Sigmoid colon (tissue), 7 donors: ENCODE measurements at places on chromosomes 2 and 18. TPM values are rescaled to one million over a fixed set of nuclear protein-coding genes. Genes with fewer than 3 reads are reported as not detected.

DNA sequence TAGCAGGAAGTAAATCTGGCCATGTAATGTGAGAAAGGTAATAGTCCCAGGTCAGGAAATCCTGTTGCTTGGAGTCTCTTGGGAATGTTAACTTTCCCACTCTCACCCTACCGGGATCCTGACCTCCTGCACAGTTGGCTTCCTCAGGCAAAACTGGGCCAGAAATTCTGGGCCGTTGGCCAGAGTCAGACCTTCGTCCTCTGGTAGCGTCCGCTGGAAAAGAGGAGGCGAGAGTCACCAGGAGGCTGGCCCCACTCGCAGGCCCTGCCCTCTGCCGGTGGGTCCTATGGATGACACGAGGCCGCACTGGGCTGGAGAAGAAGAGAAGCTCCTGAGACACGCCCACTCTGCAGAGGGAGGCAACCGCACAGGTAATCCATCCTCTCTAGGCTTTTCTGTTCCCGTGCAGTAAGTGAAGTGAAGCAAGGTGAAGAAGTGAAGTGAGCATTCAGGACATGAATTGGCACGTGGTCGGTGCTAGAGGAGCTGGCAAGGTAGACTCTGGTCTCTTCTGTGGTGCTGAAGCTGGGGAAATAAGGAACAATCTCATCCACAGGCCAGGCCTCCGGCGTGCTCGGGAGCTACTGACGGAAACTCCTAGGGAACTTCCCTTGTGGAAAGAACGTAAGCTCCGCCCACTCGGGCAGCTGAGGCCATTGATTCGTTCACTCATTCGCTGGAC is 182.7 kb upstream of the GLI2 start:
- DNase-seq: peak; percentile 85

- DNase-seq: no peak
These were observed 65.3 kb downstream of the MEMO1 start for GRCh38 chr2:31945572-31945935.

GRCh38 chr2:56127463-56128152 is 56.2 kb upstream of the CCDC85A start:
- no peak for DNase-seq

DNA sequence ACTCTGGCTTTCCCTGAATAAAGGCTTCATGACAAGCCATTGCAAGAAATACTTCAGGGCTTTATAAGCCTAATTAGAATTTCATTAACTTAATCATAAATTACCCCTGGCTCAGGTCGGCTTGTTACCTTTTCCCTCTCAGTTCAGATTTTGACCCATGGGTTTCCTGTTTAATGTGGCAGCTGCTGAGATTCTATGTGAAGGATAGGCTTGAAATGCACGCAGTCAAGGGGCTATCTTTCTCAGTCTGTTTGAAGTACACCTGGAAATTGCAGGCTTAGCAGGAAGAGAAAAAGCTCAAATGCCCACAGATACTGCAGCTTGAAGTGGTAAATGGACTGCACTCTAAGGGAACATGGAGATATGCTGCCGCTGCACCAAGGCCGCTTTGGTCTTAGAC is 49.4 kb downstream of the CAVIN2 start:
- no peak for DNase-seq

DNA sequence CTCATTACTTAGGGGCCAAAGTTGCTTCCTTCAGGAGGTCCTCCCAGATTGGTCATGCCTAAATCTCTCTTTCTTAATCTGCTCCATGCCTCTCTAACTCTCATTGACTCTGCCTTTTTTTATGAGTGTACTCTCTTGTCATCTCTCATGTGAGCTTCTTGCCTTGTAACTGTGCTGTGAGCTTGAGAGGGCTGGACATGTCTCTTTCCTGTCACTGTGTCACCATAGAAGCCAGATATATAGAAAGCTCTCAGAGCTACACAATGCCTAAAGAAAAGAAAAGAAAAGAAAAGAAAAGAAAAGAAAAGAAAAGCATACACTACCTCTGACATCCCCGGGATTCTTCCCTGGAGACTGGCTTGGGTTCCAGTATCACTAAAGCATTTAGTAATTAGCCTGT is 161.5 kb upstream of the SKOR2 start:
- no peak for DNase-seq

GRCh38 chr18:73690222-73690621 is 457.4 kb downstream of the FBXO15 start:
- no peak for DNase-seq

DNA sequence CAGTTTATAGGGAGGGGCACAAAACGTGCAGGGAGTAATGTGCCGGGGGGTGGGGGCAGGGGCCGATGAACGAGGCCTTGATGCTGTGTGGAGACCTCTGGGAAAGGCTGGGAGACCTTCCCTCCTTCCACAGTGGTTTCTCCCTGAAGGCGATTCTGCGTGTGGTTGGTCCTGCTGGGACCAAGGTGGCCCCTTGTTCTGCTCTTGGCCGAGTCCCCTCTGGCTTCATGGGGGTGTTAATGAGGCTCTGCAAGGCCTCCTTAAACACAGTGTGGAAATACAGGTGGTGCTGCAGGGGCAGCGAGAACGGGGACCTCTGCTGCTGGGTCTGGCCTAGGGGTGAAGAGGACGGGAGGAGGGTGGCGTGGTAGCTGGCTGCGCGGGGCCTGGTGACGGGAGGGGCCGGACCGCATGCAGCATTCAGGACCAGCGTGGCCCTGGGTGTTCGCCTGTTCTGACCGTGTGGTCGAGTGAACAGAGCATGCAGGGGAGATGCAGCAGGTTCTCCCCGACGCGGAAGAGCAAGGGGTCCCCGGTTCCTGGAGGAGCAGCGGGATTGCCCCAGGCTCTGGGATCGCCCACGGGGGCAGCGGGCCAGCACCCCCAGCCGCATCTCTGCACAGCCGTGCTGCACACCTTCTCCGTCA is 42.1 kb upstream of the KCNG2 start:
- peak; percentile 32 for DNase-seq

DNA sequence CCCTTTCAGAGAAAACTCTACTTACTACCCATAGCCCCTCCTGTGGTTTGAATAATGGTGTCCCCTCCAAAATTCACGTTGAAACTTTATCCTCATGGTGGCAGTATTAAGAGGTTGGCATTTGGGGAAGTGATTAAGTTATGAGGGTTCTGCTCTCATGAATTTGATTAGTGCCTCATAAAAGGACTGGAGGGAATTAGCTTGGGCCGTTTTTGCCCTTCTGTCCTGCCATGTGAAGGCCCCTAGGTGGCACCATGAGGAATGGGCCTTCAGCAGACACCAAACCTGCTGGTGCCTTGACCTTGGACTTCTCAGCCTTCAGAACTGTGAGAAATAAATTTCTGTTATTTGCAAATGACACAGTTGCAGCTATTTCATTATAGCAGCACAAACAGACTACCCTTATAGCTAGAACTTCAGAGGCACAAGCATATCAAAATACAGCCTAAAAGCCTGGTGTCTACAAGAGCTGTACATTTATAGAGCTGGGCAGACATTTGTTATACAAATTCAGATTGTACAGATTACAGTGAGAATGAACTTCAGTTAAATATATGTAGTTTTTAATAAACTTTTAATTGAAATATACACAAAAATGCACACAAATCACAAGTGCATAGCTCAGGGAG is 2.6 kb upstream of the PTPN2 start:
- DNase-seq: no peak

DNA sequence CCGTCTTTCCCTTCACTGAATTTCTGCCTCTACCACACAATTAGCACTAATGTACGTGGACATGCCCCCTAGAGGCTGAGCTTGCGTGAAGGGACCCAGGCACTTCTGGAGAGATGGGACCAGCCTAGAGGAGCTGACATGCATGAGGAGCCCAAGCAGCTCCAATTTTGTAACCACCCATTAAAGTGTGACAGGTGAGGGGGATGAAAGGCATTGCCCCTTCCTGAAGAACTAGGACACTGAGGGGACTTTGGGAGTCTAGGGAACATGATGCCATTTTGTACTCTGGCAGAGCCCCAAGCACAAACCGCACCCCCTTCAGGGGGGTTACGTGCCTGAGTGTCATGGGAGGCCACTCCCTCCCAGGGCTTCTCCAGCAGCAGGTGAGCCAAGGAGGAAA is 63.6 kb downstream of the HNRNPLL start:
- no peak for DNase-seq

GRCh38 chr2:49306925-49307324 is 152.6 kb upstream of the FSHR start:
- DNase-seq: no peak

- DNase-seq: no peak
These were observed 128.2 kb upstream of the TMEM200C start for GRCh38 chr18:6023551-6023950.

DNA sequence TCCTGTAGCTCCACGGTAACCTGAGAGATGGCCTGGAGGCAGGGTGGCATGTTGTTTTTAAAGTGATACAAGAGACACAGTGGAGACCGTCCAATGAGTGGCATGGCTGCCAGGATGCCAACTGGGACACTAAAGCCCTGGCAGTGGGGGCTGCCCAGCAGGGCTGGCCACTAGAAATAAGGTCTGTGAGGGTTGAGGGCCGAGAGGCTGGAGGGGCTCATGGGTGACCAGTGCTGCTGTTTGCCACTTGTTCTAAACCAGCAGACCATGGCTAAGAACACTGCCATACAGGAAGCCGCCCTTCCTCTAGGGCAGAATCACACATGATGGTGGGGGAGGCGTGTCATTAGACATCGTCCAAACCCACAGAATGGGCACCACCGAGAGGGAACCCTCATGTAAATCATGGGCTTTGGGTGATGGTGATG is 71.9 kb downstream of the ALPK2 start:
- no peak for DNase-seq

DNA sequence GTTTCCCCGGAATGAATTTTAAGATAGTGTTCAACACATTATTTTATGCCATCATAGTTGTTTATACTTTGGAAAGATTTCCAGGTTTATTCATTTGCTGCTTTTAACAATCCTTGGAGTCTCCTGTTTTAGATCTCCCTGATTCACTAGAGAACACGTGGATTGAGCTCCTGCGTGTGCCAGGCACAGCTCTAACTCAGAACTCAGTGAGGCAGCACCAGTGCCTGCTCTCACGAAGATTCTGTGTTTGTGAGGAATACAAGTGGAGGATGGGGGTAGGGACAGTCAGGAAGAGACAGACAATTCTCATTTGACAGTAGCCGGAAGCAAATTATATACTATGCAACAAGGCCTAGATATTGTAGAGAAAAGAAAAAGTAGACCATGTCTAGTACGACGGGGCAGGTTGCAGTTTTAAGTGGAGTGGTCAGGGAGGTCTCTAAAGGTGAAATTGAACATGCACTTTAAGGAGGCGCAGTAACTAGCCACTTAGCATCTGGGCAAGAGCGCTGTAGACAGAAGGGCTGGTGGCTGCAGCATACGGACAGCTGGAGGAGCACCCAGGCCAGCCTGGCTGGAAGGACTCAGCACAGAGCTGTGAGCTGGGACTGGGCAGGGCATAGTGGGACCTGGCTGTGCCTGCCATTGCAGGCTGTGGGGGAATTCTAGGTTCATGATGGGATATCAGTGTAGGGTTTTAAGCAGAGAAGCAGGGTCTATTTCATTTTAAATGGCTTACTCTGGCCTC is 24.3 kb downstream of the RNF144A start:
- DNase-seq: no peak

DNA sequence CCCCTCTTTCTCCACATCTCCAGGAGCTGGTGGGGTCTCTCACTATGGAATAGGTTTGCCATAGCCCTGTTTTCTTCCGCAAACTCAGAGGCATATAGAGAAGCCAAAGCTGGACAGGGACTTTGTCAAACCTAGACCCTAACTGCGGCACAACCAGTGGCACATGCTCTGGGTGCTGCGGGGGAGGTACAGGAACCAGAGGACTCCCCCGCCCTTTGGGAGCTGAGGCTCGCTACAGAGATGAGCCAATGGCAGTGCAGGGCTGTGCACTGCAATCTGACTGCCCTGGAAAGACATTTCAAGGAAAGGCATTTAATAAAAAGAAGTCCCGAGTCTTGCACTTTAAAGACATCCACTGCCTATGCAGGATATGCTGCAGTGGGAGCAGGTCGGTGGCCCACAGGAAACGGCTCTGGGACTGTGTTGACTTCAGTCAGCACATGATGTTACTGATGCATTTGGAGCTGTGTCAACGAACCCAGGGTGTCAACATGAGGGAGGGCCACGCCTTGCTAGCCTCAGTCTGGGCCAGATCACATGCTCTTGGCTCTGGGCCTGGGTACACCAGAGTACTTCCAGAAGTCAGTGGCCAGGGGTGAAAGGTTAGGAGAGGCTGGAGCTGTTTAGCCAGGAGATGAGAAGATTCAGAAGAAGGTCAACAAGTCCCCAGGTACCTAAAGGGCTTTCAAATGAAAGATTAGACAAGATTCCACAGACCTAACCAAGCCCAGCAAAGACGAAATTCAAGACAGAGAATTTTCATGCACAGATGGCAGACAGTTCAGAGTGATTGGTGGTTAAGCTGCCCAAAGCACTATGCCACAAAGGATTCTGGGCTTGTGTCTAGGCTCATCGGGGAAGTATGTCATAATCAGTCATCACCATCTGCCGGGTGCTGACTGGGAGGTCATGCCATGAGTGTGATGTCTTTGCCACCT is 8.2 kb downstream of the SLC35F6 start:
- peak; percentile 98 for DNase-seq

DNA sequence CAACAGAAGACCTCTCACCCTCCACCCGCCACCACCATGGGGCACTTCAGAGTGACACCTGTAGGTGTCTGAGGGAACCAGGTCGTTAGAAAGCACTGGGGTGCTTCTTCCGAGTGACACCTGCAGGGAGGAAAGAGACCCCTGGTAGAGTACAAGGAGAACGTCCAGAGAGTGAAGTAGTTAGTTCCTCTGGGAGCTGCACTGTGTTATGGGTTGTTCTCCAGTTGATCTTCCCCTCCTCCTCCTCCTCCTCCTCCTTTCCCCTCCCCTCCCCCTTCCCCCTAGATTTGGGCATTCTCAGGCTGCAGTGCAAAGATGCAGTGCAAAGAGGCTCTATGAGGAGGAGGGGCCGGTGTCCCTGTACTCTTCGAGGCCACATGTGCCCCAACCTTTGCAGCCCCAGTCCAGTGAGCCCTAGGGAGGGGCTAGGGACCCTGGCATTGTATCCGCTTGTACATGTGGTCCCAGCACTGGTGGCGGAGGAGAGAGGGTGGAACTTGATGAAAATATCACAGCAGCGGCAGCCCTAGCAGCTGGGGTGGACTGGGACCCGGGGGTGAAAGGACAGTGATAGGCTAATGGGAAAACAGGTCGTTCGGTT is 850 bp downstream of the DNAJB2 start:
- DNase-seq: peak; percentile 66

GRCh38 chr2:33205693-33206434 is 259.1 kb downstream of the LTBP1 start:
- no peak for DNase-seq

GRCh38 chr18:28439870-28440269 is 262.9 kb upstream of the CDH2 start:
- no peak for DNase-seq

B4GALT6 gene
- total RNA-seq: 4.8 TPM

PARD6G gene
- 6.2 TPM for total RNA-seq

UGT1A8 gene
- not detected for total RNA-seq

SERPINB12 gene
- total RNA-seq: not detected

ACVR2A gene
- total RNA-seq: 52.5 TPM

SLC8A1 gene
- 337 TPM for total RNA-seq

PCGF1 gene
- 8.9 TPM for total RNA-seq

MEIS1 gene
- 133 TPM for total RNA-seq

CCDC121 gene
- 7.9 TPM for total RNA-seq

UGT1A3 gene
- not detected for total RNA-seq
